Endothelial cell of coronary artery (primary cell): ENCODE measurements at places on chromosomes 6 and 20. TPM values are rescaled to one million over a fixed set of nuclear protein-coding genes. Genes with fewer than 3 reads are reported as not detected.

RIN2 gene
- 67.8 and 100 TPM in 2 replicates for total RNA-seq

HELZ2 gene
- 31.0 and 44.7 TPM in 2 replicates for total RNA-seq

RTF2 gene
- 92.6 and 95.6 TPM in 2 replicates for total RNA-seq

GRM1 gene
- total RNA-seq, result under 0.01 TPM in 2 replicates

JAG1 gene
- total RNA-seq, result 140 and 171 TPM in 2 replicates

MROH8 gene
- total RNA-seq, result 0.38 and 0.45 TPM in 2 replicates

CD24 gene
- total RNA-seq, result 0.38 and 2.7 TPM in 2 replicates

B4GALT5 gene
- 54.8 and 58.8 TPM in 2 replicates for total RNA-seq

MAFB gene
- total RNA-seq, result 0.28 and 0.63 TPM in 2 replicates

TPMT gene
- total RNA-seq, result 9.4 and 12.6 TPM in 2 replicates

TULP1 gene
- total RNA-seq, result not detected in 2 replicates

MRPS18B gene
- total RNA-seq, result 31.5 and 31.6 TPM in 2 replicates

BIRC7 gene
- total RNA-seq, result not detected in 2 replicates

EMILIN3 gene
- under 0.01 TPM in 1 of 2 replicates, not detected in the other for total RNA-seq

CDH22 gene
- not detected in 2 replicates for total RNA-seq

OXT gene
- not detected in 2 replicates for total RNA-seq

TCP11 gene
- 0.09 TPM in 1 of 2 replicates, not detected in the other for total RNA-seq

EEF1E1 gene
- 37.4 and 51.3 TPM in 2 replicates for total RNA-seq

SLC35B3 gene
- total RNA-seq, result 16.1 and 20.3 TPM in 2 replicates

SLC22A7 gene
- not detected in 2 replicates for total RNA-seq

CCN2 gene
- 276 and 808 TPM in 2 replicates for total RNA-seq

VWA7 gene
- 0.09 TPM in 1 of 2 replicates, not detected in the other for total RNA-seq

INSM1 gene
- total RNA-seq, result not detected in 2 replicates

ENPP1 gene
- 0.47 and 2.1 TPM in 2 replicates for total RNA-seq

DEFB110 gene
- total RNA-seq, result not detected in 2 replicates

BTNL2 gene
- not detected in 2 replicates for total RNA-seq

DEFB132 gene
- not detected in 2 replicates for total RNA-seq

WDR27 gene
- 27.1 and 36.8 TPM in 2 replicates for total RNA-seq

EYS gene
- total RNA-seq, result under 0.01 TPM in 1 of 2 replicates, not detected in the other

SLC24A3 gene
- 0.19 TPM in 1 of 2 replicates, not detected in the other for total RNA-seq

PRL gene
- not detected in 2 replicates for total RNA-seq

SLC52A3 gene
- total RNA-seq, result under 0.01 TPM in 1 of 2 replicates, not detected in the other

PREX1 gene
- total RNA-seq, result 61.7 and 129 TPM in 2 replicates

LY6G6D gene
- total RNA-seq, result not detected in 2 replicates

HSP90AB1 gene
- 710 and 741 TPM in 2 replicates for total RNA-seq

HLA-DQA1 gene
- not detected in 2 replicates for total RNA-seq

CDC25B gene
- 11.0 and 12.3 TPM in 2 replicates for total RNA-seq

PAK5 gene
- total RNA-seq, result not detected in 2 replicates

GJA10 gene
- not detected in 2 replicates for total RNA-seq

SLC12A5 gene
- 0.19 and 0.63 TPM in 2 replicates for total RNA-seq

PTK6 gene
- total RNA-seq, result under 0.01 TPM in 2 replicates

CYB5R4 gene
- total RNA-seq, result 2.7 and 3.3 TPM in 2 replicates

JARID2 gene
- total RNA-seq, result 8.0 and 11.2 TPM in 2 replicates

PI3 gene
- total RNA-seq, result not detected in 2 replicates

KCNQ5 gene
- 1.4 TPM in 1 of 2 replicates, not detected in the other for total RNA-seq

RAD21L1 gene
- under 0.01 and 0.09 TPM in 2 replicates for total RNA-seq

MYH7B gene
- under 0.01 TPM in 1 of 2 replicates, not detected in the other for total RNA-seq

KCNK16 gene
- total RNA-seq, result not detected in 2 replicates

TSHZ2 gene
- not detected in 2 replicates for total RNA-seq

AIF1 gene
- total RNA-seq, result not detected in 2 replicates

SIRPB1 gene
- 0.81 and 1.0 TPM in 2 replicates for total RNA-seq
